ENCODE measurements at places on chromosomes 4 and X. TPM values are rescaled to one million over a fixed set of nuclear protein-coding genes. Genes with fewer than 3 reads are reported as not detected.

C4orf50 gene
- total RNA-seq = 0.24 TPM

PNMA5 gene
- not detected for total RNA-seq

MEPE gene
- not detected for total RNA-seq

MSANTD1 gene
- 1.0 TPM for total RNA-seq

PGAM4 gene
- total RNA-seq = 0.52 TPM

ARL13A gene
- total RNA-seq = not detected

AVPR2 gene
- total RNA-seq = not detected

BANK1 gene
- 0.29 TPM for total RNA-seq

PCSK1N gene
- not detected for total RNA-seq

ALAS2 gene
- total RNA-seq = not detected

ENPEP gene
- not detected for total RNA-seq

ABCG2 gene
- 0.61 TPM for total RNA-seq

SMIM9 gene
- not detected for total RNA-seq

MAGEB10 gene
- total RNA-seq = not detected

RBM46 gene
- total RNA-seq = not detected

FRMPD4 gene
- total RNA-seq = not detected

VCX gene
- total RNA-seq = not detected

FRMD7 gene
- total RNA-seq = not detected

HGFAC gene
- total RNA-seq = not detected

XKRX gene
- total RNA-seq = not detected

DMRTC1B gene
- not detected for total RNA-seq

NDNF gene
- not detected for total RNA-seq

DLG3 gene
- total RNA-seq = 22.8 TPM

MAD2L1 gene
- total RNA-seq = 68.5 TPM

CSN1S1 gene
- total RNA-seq = not detected

GPR119 gene
- not detected for total RNA-seq

PLAC8 gene
- total RNA-seq = 198 TPM

FOXR2 gene
- not detected for total RNA-seq

VSIG1 gene
- 0.53 TPM for total RNA-seq
